ENCODE measurements at places on chromosomes 12 and 14.
A peak's percentile ranks its signal among the peaks of the same experiment; 100 is the strongest.

DNA sequence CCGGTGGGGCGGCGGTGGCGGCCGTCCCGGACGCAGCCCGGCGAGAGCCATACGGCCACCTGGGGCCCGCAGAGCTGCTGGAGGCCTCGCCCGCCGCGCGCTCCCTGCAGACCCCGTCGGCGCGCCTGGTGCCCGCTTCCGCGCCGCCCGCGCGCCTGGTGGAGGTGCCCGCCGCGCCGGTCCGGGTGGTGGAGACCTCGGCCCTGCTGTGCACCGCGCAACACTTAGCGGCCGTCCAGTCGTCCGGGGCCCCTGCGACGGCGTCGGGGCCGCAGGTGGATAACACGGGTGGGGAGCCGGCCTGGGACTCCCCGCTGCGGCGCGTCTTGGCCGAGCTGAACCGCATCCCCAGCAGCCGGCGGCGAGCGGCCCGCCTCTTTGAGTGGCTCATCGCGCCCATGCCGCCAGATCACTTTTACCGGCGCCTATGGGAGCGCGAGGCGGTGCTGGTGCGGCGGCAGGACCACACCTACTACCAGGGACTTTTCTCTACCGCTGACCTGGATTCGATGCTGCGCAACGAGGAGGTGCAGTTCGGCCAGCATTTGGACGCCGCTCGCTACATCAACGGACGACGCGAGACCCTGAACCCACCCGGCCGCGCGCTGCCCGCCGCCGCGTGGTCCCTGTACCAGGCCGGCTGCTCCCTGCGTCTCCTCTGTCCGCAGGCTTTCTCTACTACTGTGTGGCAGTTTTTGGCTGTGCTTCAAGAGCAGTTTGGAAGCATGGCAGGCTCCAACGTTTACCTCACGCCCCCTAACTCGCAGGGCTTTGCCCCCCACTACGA, 716 bp downstream of the RIOX1 start:
- peak; percentile 88 for DNase-seq

- no peak for DNase-seq
These were observed 546.7 kb downstream of the SNAPC1 start for GRCh38 chr14:62308891-62309290.

DNA sequence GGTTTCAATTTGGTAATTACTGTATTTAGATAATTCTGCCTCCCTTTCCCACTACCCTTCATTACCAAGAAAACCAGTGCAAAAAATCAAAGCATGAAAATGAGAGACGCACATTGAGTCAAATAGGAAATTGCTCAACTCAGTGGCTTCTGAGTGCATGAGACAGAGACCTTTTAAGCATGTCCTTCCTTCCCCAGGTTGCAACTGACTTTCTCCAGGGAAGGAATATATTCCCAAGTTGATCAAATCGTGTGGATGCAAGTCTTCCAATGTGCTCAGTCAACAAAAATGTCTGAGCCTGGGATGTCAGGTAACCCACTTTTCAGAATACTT, 12.9 kb downstream of the BMP4 start:
- DNase-seq, result no peak

DNA sequence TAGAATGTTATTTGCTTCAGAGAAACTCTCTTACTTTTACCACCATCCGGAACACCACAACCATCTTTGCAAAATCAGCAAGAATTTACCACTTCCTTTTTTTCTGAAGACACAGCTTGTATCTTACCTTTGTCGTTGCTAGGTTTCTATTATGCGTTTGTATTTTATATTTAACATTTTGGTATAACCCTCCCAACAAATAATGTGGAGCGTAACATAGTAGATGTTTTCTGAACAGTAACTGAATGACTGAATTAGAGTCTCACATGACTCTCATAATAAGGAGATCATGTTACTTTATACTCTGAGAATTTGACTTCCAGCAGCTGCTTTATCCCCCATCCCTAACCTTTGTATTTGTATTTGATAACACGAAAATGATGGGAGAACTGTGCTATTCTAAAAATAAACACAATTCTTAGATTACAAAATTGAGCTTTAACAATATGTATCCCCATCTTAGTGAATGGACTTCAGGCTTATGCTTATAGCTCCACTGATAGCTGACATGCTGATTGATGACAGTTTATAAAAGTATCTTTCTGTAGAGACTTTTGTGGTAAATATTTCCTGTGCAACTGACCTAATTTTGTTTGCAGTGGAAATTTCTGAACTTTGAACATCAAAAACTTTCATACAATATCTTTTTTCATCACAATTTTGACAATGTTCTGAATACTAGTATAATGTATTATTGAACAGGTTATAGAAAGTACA, 7.9 kb upstream of the KLRB1 start:
- no peak for DNase-seq

GRCh38 chr14:103848175-103849077, 1.1 kb upstream of the PPP1R13B start:
- peak; percentile 77 for DNase-seq

- DNase-seq, result peak; percentile 52
These were observed at the start of gene C1S for GRCh38 chr12:7060353-7060954. TSS of gene C1S (plus strand) at chr12:7060718. CDS start at chr12:7061913, 1,195 bp downstream.

- no peak for DNase-seq
These were observed at the start of gene ASPG for GRCh38 chr14:104085032-104085888. TSS of gene ASPG (plus strand) at chr14:104085700. CDS start at chr14:104085771, 71 bp downstream.

DNA sequence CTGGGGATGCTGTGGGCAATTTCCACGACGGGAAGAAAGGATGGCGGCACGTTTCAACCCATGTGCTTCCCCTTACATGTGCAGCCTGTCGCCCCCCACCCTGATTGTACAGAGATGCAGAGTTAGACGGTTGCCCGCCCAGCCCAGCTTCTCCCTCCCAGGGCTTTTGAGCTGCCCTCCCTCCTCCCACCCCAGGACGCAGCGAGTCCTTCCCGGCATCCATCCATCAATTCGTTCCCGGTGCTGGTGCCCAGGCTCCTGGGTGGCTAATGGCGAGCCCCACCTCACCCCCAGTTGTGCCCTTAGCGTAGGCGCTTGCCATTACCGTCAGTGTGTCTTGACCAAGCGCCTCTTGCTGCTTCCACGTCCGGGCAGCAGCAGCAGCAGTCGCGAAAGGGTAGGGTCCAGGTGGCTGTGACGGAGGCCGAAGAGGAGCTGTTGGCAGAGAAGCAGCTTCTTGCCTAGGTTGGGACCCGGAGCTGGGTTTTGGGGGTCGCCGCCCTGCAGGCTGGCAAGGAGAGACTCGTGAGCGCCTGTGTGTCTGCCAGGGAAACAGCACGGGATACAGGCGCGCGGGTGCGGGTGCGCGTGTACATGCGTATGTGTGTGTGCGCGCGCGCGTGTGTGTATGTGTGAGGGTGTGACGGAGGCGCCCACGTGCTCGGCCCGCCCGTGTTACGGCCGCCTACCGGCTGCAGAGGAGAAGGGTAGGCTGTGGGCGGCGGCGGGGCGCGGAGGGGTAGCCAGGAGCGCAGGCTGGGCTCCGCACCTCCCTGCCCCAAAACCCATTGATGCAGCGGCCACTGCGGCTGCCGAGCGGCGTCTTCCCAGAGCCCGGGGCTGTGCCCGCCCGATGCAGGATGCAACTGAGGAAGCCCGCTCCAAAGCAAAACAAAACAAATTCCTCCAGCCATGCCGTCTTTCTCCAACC, at the start of gene SLC6A15:
TSS of gene SLC6A15 (minus strand) at position 602 of the 931 bp plus-strand sequence. CDS start 20,679 bp downstream, outside the sequence.
- DNase-seq, result peak; percentile 96

DNA sequence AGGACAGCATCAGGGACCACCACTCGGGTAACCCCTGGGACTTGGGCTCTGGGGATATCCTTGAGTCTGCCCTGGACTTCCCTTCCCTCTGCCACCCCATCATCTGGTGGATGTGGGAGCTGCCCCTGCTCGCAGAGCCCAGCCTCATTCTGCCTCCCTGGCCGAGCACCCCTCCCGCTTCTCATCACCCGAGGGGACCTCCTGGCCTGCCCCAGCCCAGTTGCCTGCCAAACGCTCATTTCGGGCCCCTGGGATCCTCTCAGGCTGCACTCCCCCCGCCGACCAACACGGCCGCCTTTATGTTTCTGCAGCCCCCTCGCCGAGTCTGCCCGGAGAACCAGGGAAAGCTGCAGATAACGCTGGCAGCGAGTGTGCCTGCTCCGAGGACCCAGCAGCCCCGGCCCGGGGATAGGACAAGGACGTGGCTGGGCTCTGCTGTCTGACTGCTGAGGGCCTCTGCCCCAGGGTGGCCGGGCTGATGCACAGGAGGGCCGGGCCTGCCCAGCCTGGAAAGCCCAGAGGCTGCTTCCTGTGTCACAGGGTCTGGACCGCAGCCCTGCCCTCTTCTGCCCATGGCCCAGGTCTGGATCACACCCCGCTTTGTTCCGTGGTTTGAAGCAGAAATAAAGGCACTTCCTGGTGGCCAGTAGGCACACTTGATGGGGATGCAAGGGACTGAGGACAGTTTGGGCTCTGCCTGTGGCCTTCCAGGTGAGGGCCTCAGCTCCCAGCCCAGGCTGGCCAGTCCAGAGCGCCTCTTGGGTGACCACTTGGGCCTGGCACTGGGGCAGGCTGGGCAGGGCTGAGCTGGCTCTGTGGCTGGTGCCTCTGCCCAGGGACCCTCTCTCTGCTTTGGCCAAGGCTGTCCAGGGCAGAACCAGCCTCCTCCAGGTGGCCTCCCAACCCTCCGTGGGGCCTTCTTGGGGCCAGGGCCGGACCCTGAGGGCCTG, 4.9 kb upstream of the EXOC3L4 start:
- no peak for DNase-seq

DNA sequence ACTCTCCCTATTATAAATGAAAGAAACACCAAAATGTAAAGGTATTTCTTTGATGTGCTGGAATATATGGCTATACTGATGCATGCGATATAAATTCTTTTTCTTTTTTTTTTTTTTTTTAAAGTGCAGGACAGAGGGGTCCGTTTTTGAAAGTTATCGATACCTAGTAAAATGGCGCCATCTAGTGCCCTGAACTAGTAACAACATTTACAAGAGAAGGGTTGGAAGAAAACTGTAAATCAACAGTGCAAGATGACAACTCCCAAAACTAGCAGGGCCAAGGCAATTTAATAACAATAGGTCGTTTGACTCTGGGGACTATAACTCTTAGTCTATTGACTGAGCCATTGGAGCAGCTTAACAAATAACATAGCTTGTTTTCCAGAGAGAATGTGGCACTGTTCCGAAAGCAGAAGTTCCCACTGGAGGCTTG, 137.7 kb downstream of the SPTSSA start:
- peak; percentile 44 for DNase-seq

DNA sequence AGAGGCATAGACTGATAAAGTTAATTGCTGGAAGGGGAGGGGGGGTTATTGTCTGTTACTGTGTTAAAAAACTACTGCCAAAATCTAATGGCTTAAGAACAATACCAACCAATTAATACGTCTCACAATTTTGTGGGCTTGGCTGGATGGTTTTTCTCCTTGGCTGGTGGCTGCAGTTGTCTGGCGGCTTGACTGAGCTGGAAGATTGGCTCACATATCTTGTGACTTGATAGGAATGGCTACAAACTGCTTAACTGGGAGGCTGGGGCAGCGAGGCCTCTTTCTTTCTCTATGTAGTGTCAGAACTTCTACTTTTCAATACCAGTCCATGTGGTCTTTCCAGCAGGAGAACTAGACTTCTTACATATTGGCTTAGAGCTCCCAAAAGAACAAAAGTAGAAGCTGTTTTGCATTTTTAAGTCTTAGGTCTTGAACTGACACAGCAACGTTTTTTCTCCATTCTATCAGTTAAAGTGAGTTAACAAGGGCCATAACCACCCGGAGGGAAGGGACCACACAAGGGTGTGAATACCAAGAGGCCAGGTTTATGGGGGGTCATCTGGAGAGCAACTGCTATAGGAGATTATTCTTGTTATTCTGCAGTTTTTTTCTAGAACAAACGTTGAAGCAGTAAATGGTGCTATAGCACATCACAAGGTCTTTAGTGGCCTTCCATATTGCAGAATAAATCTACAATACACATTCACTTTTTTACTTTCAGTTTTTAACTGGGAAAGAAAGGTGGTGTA, 46.9 kb downstream of the ZDHHC17 start:
- DNase-seq, result no peak

GRCh38 chr12:128455851-128456250, 188.9 kb downstream of the TMEM132C start:
- DNase-seq, result no peak

DNA sequence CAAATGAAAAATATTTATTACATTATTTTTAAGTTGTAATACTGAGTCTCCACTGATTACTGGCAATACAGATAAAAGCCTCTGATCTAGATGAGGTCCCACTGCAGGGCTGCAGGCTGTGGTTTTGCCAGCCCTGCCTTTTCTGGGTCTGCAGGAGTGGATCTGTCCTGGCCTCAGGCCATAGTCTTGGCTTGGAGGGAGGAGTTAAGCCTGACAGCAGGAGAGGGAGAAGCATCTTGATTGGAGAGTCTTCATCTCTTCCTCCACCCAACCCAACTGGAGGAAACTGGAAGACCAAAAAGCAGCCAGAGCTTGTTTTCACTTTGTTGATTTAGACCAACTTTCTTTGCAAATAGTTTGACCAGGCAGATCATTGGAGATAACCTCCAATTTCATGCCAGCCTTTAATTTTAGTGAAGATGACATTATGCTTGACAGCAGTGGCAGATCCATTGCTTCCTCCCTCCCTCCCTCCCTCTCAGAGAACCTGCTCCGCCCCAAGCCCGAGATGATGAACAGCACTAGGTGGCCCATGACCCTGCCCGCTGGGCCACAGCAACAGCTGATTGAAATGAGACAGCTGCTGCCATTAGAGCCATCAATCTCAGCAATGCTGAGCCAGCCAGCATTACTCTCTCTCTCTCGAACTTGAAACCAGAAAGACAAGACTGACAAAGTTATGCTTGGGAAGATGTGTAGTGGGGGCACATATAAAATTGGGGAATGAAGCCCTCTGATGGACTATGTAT, 222.4 kb downstream of the GLT1D1 start:
- DNase-seq, result no peak

GRCh38 chr12:76303989-76304460, 44.2 kb downstream of the BBS10 start:
- DNase-seq, result no peak

DNA sequence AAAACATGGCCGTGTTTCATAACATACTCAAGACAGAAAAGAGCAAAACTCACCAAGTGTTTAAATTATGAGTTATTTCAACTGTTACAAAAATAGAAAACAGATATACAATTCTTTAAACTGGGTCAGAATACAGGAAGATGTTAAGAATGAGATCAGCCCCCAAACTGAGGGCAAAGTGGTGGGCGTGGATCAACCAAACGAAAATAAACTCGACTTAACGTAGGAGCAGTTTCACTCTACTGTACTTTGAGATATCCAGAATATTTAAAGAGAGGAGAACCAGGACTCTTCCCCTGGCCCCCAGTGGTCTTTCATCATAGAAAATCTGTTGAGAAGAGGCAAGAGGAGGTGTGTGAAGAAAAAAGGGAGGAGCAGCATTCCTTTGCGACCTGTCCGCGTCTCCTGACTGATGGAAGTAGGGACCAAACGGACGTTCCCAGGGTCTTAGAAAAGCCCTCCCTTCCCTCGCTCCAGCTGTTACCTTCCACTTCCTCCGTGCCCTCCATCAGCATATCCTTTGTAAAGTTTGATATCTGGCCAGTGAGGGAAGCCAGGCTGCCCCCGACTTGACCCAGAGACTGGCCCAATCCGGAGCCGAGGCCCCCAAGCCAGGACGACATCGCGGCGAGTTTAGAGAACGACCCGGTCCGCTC, 668 bp downstream of the TRIP11 start:
- DNase-seq, result no peak

GRCh38 chr12:130204541-130204953, 42.3 kb downstream of the FZD10 start:
- no peak for DNase-seq

Measured in retina (tissue), 1 donor.